CD4-positive, alpha-beta T cell treated with Interleukin-15 for 4 hours (primary cell): ENCODE measurements at places on chromosomes 3 and 15.

DNA sequence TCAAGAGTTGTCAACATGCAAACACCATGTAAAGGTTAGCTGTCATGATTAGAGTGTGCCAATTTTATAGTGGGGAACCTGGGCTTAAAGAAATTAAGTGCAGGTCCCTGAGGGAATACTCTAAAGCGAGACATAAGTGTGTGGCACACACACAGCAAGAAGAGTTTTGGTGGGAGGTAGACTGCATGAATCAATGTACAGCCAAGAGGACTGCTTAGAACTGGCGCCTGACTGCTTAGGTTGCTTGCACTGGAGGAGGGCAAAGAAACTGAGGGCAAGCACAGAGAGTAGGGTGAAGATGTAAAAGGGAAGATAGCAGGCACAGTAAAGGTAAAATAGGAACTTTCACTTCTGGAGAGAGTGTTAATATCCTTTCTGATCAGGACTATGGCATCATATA lies 184.9 kb downstream of the SOX2 start:
- DNase-seq: no peak

DNA sequence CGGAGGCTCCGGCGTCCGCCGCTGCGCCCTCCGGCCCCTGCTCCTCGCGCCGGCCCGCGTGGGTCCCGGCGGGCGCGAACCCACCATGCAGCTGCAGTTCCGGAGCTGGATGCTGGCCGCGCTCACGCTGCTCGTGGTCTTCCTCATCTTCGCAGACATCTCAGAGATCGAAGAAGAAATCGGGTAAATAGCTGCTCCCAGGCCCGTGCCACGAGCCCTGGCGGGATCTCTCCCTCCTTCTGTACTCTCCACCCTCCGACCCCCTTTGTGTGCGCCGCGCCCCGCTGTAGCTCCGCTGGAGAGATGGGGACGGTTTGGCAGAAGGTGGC lies 263 bp downstream of the ST8SIA2 start:
- no peak for DNase-seq

- DNase-seq: no peak
Observed at GRCh38 chr15:30990446-30991254, 778 bp downstream of the MTMR10 start.

DNA sequence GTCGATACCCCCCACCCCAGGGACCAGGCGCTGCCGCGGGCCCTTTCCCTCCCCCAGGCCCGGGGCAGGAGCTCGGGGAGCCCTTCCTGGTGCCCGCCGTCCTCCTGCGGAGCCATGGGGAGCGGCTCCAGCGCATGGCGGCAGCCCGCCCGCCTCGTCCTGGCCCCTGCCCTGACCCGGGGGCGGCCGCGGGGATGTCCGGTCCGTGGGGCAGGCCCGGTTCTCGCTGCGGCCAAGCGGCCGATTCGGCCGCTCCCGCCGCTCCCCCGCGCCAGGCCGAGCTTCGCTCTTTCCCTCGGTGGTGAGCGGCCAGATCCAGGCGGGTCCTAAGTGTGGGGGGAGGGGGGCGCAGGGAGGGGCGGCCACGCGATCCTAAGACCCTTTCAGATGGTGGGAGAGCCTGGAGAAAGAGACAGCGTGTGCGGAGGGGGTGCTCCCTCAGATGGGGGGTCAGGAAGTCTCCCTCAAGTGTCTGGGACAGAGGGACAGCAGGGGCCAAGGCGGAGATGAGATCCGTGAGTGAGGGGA lies 1.3 kb downstream of the NEIL1 start:
- no peak for DNase-seq

- no peak for DNase-seq
Observed at GRCh38 chr3:18153571-18154173, 271.5 kb downstream of the SATB1 start.

DNA sequence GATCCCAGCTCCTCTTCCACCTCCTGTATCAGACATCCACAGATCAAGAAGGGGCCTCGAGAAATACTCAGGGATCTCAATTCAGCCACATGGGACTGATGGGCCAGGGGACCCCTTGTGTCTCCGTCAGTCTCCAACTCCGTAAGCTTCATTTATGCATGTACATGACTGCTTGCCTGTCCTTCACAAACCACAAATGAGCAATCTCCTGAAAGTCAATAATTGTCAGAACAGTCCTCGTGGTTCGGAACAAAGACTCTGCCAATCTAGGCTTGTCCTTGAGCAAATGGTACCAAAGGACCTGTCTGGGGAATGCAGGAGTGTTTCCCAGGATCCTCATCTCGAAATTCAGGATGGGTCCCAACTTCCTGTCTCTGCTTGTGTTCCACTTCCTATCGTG lies 20.8 kb downstream of the SLC12A8 start:
- no peak for DNase-seq

GRCh38 chr3:171021377-171021776 lies 5.1 kb downstream of the SLC2A2 start:
- DNase-seq: no peak

DNA sequence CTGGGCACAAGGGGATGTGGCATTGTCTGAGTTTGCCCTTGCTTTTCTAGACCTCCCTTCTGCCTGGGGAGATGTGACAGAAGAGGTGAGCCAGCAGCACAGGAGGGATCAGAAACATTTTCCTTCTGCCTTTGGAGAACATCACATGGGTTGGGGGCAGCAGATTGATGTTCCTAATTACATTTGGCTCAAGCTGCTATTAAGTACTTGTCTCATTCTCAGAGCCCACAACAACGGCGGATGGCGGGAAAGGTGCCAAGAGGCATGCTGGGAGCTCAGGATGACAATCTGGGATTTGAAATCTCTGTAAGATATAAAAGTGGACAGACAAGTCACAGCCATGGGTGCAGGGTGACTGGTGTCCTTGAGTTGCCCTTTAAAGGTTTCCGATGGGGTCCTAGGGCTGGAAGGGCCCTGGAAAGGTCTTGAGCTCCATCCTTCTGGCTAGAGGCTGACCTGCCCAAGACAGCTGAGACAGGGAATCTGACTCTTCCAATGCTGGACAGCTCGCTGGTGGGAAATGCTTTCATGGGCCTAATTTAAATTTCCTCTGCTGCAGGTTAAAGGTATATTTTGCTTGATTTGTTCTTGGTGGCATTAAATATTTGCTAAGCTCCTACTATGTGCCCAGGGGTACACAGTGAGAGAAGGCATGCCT lies 2.4 kb upstream of the CORO2B start:
- no peak for DNase-seq

DNA sequence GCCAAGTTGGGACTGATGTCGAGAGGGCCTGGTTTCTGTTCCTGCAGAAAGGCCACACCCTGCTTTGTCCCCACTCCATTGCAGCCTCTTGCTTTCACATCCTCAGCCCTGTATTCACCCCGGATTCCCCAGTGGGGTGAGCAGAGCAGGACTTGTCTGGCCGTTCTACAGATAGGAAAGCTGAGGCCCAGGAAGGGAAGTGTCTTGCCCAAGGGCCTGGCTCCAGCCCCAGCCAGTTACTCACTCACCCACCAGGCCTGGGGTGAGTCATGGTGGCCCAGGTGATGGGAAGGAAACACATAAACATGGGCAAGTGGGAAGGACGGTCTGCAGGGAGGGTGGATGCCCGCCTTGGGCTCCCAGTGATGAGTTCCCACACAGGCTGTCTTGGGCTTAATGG lies 6.1 kb upstream of the DUSP7 start:
- peak; percentile 15 for DNase-seq

DNA sequence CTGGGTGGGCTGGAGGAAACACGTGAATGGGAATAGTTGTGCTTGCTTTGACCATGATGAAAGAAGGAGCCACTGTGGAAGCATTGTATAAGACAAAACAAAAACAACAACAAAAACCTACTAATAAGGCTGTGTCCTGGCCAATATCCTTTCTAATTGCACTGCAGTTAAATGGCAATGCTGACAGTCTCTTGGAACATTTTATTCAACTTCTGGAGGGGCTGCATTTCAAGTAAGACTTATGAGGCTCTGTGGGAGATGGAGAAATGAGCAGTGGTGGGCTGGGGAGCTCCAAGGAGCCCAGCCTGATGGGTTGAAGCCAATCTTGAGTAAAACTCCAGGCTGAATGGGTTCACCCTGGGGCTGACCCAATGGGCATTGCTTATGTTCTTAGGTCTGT lies 99.8 kb upstream of the ROPN1 start:
- no peak for DNase-seq

DNA sequence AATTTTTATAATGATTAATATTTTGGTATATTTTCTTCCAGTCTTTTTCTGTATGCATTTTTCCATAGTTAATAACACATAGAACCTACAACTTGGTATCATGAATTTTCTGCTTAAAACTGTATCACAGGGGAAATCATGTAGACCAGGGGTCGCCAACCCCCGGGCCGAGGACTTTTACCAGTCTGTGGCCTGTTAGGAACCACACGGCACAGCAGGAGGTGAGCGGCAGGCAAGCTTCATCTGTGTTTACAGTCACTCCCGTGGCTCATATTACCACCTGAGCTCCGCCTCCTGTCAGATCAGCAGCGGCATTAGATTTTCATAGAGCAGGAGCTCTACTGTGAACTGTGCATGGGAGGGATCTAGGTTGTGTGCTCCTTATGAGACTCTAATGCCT lies 54.7 kb downstream of the RPL22L1 start:
- no peak for DNase-seq

DNA sequence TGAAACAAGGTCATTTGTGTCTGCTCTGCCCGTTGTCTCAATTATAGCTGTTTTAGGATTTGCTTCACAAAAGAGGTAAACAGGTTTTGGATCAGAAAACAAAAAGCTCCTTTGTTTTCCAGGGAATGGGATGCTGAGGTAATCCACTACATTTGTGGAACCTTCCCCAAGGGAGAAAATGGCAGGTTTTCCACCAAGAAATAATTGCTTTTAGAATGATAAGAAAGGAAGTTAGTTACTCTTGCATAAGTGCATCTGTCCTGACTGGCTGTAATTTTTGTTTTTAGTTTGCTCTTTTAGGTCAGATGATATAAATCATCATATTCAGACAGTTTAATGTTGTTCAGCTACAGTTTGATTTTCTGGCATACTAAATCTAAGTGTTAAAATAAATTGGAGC lies 198.5 kb upstream of the COL8A1 start:
- no peak for DNase-seq

GRCh38 chr3:174438501-174439145 lies 420.5 kb upstream of the NAALADL2 start:
- no peak for DNase-seq

GRCh38 chr3:192413461-192413860 lies 313.9 kb downstream of the FGF12 start:
- no peak for DNase-seq

DNA sequence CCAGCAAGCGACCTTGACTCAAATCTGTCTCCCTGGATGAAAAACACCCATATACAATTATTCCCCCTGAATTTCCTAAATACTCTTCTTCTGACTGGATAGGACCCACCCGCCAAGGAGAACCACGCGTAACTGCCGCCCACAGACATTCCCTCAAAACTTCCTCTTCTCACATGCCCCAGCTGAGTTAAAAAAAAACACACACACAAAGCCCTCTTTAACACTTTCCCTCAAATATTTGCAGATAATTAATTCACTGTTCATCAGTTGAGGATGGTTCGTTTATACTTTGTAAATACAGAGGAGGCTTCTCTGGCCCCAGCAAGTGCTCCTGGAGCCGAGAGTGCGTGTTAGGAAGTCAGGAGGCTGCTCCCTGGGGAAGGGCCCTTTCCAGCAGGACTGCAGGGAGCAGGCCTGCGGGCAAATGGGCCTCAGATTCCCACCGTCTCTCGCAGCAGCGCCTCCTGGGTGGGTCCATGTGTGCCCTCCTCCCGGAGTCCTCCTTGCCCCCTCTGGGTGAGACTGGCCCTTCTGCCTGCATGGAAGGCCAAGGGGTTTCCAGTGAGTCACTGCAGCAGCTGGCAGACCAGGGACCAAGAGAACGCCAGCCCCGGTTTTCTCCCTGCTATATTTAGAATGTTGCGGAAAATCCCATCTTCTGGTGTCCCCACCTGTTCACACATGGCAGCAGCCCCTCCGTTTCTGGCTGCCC lies 46.8 kb downstream of the MGLL start:
- DNase-seq: no peak

- peak; percentile 51 for DNase-seq
Observed at GRCh38 chr3:106333911-106334618, 465.3 kb upstream of the CBLB start.

GRCh38 chr3:73604451-73604850 lies 20.3 kb downstream of the PDZRN3 start:
- DNase-seq: no peak

DNA sequence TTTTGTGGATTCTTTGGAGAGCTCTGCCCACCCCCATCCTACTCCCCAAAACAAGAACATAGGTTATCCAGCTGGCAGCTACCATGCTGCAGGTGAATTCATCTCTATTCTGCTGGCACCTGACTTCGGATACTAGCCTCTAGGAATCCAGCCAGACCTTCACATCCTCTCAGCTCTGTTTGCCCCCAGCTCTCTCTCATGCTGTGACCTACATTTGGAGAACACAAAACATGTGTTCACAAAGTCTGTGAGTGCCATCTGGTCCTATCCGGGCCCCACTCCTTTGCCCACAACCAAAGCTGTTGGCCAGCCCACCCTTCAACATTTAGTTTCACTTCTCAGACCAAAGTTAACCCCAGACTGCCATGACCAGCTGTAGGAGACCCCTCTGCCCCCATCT lies 89.4 kb upstream of the C3orf80 start:
- no peak for DNase-seq

- DNase-seq: no peak
Observed at GRCh38 chr15:76752549-76752948, 152.6 kb downstream of the SCAPER start.
